Stimulated activated CD8-positive, alpha-beta memory T cell treated with anti-CD3 and anti-CD28 coated beads, Interleukin-7, amount 100 ng/mL, for 24 hours (primary cell): ENCODE measurements at places on chromosomes 5 and 9.
A peak's percentile ranks its signal among the peaks of the same experiment; 100 is the strongest.

DNA sequence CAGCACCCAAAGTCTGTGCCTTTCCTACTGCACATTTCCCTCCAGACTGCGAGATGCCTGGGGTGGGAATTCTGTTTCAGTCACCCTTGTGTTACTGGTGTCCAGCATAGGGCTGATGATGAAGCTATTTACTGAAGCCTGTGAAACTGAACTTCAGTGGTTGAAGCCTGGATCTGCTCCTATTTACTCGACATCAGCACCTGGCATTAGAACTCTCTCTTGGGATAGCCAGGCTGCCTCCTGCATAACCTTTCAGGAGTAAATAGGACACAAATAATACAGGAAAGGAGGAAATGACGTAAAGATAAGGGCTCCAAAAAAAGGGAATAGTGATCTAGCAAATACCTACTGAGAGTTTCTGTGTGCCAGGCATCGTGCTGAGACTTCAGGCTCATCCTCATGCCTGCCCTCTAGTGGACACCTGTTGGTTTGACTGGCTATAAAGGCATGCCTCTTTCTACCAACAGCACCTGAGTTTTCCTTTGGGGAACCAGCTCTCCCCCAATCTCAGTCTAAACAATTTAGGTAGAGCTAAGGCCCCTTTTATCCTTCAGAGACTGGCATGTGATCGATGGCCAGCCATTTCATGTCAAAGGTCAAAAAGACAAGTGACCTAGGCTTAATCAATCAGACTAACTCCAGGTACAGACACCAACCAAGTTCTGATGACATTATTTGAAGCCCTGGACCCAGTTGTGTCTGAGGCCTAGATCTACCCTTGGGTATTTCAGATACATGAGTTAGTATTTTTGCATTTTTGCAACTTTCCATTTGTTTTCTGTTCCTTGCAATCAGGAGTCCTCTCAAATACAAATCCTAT, 192.1 kb upstream of the TRIM32 start:
- no peak for DNase-seq

GRCh38 chr9:117772960-117773359, 68.8 kb downstream of the TLR4 start:
- no peak for DNase-seq

DNA sequence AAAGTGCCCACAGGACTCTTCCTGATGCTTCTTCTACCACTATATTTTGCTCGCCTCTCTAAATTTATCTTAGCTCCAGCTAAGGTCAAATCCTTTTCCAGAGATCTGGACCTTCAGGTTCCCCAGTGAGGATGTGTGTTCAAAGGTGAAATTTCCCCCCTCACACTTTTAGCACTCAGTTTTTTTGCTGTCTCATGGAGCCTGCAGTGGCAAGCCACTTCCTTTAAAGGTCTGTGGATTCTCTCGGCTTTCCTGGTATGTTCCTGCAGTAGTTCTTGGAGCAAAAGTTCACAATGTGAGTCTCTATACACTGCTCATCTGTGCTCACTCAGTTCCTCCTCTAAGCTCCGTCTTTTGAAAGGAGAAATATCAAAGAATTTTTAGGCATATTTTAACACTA, 181.4 kb downstream of the LURAP1L start:
- no peak for DNase-seq

- no peak for DNase-seq
Observed at GRCh38 chr5:30041831-30042385, 1151.6 kb upstream of the CDH6 start.

GRCh38 chr5:113433071-113433470, 1.7 kb downstream of the TSSK1B start:
- no peak for DNase-seq

DNA sequence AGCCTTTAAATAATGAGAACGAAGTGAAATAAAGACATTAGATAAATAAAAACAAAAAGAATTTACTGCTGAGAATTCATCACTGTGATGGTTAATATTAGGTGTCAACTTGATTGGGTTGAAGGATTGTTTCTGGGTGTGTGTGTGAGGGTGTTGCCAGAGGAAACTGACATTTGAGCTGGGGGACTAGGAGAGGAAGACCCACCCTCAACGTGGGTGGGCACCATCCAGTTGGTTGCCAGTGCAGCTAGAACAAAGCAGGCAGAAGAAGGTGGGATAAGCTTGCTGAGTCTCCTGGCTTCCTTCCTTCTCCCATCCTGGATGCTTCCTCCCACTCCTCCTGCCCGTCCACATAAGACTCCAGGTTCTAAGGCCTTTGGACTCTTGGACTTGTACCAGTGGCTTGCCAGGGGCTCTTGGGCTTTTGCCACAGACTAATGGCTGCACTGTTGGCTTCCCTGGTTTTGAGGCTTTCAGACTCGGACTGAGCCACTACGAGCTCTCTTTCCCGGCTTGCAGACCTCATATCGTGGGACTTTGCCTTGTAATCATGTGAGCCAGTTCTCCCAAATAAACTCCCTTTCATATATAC, 43.7 kb upstream of the ABL1 start:
- DNase-seq: no peak

DNA sequence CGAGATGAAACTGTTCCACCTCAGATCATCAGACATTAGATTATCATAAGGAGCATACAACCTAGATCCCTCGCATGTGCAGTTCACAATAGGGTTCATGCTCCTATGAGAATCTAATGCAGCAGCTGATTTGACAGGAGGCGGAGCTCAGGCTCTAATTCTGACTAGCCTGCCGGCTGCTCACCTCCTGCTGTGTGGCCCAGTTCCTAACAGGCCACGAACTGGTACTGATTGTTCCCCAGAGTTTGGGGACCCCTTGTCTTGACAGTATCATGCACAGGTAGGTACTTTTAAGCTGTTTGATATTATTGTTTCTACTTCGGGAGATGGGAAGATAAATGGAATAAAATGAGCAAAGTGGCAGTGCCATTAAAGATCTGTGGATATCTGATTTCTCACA, 66.9 kb downstream of the ZCCHC7 start:
- DNase-seq: no peak

GRCh38 chr5:7955476-7955875, 86.5 kb downstream of the MTRR start:
- no peak for DNase-seq

DNA sequence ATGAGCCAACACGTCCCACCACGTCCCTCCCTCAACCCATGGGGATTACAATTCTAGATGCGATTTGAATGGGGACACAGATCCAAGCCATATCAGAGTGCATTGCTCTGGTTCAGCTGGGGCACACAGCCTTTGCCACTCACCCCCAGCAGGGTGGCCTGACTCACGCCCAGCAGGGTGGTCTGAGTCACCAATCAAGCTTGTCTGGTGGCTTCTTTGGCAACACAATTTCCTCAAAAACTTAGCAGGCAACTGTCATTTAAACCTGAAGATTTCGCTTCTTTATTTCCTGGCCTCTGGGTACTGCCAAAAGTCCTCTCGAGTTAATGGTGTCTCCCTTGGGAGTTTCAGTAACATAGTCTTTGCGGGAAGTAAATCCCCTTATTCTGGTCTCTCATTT, 16.3 kb upstream of the SEMA5A start:
- DNase-seq: no peak

- no peak for DNase-seq
Observed at GRCh38 chr5:142814122-142814521, 43.9 kb downstream of the ARHGAP26 start.

- DNase-seq: no peak
Observed at GRCh38 chr9:124780060-124780756, 3.3 kb downstream of the OLFML2A start.

DNA sequence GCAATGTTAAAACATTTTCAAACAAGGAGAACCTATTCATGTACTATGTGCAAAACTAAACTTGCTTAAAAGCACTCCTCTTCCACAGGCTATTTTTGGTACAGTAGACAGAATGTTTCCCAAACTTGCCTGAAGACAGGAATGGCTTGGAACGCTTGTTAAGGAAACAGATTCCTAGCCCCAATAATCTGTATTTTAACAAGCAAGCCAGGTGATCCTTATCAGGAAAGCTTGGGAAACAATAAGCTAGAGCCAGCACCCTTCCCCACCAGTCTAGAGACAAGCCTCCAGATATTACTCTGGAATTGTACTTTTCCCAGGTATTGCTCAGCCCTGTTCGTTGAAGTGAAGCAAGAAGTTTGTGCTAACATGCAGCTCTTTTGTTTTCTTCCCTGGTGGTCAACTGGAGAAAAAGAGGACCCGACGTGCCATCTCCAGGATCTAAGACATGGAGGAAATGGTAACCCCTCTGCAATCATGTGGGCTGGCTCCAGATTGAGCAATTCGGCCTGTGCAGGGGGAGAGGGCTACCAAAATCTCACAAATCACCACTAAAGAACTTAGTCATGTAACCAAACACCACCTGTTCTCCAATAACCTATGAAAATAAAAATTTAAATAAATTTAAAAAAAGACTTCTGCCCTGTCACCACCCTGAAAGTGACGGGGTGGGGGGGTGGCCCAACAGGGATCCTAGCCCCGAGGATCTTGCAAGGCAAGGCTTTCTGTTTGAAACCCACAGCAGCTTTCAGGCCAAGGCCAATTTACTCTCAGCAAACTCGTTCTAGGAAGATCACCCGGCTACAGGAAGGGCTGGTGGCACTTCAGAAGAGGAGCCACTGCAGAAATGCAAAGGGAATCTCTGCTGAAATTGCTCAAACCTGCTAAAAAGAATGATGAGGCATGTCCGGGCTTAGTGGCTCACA, 48.6 kb downstream of the SHB start:
- DNase-seq: no peak

- DNase-seq: no peak
Observed at GRCh38 chr5:15037247-15037908, 165.8 kb upstream of the ANKH start.

DNA sequence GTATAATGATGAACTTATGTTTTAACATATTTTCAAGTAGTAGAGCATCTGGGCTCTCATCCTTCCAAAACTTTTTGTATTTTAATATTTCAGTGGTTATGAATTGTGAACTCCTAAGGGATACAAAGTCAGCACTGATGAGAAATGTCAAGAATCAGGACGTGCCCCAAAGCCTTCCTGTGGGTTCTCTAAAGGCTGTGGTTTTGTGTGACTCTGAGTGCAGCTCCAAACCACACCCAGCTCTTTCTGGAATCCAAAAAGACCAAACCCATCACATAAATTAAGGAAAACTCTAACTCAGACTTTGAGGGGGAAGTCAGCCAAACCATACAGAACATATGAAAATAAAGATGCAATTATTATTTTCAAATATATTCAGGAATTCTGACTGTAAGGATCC, 40.8 kb upstream of the SMU1 start:
- no peak for DNase-seq

- DNase-seq: peak; percentile 15
Observed at GRCh38 chr5:68464424-68464823, 248.9 kb downstream of the PIK3R1 start.

GRCh38 chr9:86483496-86483895, 129.3 kb upstream of the TUT7 start:
- DNase-seq: no peak

- DNase-seq: no peak
Observed at GRCh38 chr9:103709366-103709765, 384.7 kb upstream of the SMC2 start.

- peak; percentile 96 for DNase-seq
Observed at GRCh38 chr5:108748401-108749127, 867 bp downstream of the FER start.

DNA sequence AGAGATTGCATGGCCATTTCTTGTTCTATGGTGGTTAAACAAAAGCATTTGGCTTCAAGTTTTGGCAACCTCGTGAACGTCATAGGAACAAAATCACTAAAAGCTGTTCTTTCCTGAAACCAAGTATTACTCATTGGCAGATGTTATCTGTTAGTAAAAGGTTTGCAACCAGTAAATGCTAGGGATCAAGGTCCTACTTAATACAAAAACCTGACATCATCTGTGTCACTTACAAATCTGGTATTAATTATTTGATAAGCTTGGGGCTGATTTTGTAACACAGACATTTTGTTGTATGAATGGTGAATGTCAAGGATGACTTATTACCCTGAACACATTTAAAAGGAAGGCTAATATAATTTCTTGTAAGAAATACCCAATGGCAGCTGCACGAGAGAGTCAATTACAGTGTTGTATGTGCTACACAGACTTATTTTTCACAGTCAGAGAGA, 486.4 kb upstream of the ZNF608 start:
- no peak for DNase-seq

DNA sequence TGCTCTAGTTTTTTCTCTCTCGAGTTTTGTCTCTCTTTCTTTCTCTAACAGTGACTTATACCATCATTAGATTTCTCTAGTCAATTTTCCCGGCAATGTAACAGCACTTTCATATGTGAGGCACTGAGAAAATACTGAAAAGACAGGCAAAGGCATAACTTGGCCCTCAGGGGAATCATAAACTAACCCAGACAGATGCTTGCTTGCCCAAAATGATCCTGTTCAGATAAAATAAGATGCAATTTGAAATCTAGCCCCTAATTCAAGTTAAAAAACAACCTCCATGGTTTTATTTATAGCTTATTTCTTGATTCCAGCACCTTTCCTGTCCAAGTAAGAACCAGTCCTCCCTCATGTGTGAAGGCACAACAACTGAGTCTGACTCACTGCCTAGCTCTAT, 294.6 kb downstream of the GAS1 start:
- DNase-seq: no peak
